ENCODE measurements at places on chromosomes 1 and 21. TPM values are rescaled to one million over a fixed set of nuclear protein-coding genes. Genes with fewer than 3 reads are reported as not detected.

Gene EFNA1
- total RNA-seq = 33.2 TPM

Gene CFHR5
- not detected for total RNA-seq

Gene SPRR4
- total RNA-seq = not detected

Gene SNRPE
- 111 TPM for total RNA-seq

Gene PRDM2
- 9.5 TPM for total RNA-seq
